ENCODE measurements at places on chromosomes 12 and 14. TPM values are rescaled to one million over a fixed set of nuclear protein-coding genes. Genes with fewer than 3 reads are reported as not detected.

DNA sequence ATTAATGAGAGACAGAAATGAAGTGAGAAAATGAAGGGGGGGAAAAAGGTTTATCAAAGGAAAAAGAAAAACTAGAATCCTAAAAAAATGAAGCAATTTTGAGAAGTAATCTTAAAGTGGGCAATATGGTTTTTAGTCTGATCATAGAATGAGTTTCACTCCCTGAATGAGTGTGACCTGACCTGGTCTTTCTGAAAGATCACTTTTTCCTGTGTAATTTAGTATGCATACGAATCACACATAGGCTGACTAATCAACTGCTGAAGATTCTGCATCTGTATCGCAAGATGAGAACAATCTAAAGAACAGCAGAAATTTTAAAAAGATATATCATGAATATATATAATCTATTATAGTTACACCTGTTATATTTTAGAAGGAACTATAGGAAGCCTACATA, 11.3 kb downstream of the GNPTAB start:
- no peak for DNase-seq

KRT6C gene
- 7.6 TPM for total RNA-seq

DNA sequence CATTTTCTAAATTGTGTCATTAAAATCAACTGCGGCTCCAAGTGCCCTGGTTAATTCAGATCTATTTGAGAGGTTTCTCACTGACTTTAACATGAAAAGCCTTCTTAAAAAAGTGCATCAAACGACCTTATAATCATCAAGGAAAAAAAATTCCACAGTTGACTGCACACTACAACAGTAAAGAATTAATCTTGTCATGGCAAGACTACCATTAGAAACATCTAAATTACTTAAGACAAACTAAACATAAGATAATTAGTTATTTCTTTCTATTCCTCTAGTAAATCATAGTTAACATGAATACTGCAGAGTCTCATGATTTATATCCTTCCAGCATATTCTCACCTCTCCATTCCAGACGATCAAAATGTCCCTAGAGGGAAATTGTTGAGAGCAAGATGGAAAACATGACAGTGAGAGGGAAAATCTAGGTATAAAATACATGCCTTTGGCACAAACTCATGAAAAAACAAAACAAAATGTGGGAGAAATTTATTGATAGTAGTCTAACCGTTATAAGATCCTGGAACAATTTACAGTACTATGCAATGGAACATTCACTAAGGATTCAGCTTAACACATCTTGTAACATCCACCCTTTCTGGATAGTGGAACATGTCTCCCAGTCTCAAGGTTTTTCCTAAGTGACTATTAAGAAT, 112.5 kb downstream of the PRKD1 start:
- DNase-seq, result no peak

DNA sequence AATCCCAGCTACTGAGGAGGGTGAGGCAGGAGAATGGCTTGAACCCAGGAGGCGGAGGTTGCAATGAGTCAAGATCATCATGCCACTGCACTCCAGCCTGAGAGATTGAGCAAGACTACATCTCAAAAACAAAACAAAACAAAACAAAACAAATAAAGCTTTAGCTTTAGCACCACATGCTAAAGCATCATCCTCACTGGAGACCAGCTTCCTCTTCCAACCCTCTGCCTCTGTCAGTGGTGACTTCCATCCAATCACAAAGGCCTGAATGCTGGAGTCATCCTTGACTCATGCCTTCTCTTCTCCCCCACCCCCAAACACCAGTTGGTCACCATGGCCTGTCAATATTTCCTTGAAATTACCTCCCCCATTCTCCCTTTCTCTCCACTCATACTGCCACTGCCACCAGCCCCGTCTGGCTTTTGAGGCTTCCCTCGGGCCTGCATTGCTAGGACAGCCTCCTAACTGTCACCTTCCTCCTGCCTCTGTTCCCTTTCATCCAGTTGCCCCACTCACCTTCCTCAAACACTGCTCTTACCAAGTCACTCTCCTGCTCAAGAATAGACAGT, 1.4 kb downstream of the ZNF385A start:
- peak; percentile 99 for DNase-seq

GRCh38 chr12:19490908-19491307, 51.6 kb downstream of the AEBP2 start:
- DNase-seq, result no peak

NR1H4 gene
- total RNA-seq, result not detected

DNAJC22 gene
- not detected for total RNA-seq

- DNase-seq, result no peak
Observed at GRCh38 chr12:108812324-108812723, 45.1 kb downstream of the SSH1 start.

GRCh38 chr14:49966304-49966809, 73.5 kb downstream of the ARF6 start:
- DNase-seq, result no peak

- DNase-seq, result no peak
Observed at GRCh38 chr12:102702447-102703114, 214.5 kb downstream of the PAH start.

DNA sequence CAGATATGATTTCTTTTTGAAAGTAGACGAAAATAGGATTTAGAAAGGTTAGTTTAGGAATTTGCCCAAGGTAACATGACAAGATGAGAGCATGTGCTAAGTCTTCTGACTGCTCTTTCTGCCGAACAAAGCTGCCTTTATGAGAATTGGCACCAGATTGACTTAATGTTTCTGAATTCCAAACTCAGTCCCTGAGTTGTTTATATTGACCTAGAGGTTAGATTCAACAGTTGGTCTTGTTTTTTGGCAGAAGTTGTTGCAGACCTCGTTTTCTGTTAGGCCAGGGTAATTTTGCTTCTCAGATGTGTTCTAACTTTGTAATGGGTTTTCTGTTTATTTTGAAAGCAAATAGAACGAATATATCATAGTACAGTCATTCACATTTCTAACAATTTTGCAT, 61.5 kb upstream of the LRTM2 start:
- no peak for DNase-seq

- DNase-seq, result no peak
Observed at GRCh38 chr12:116324654-116325335, 47.3 kb upstream of the MED13L start.

GRCh38 chr12:5581019-5581418, 149.1 kb downstream of the NTF3 start:
- no peak for DNase-seq

GRCh38 chr12:47112679-47113078, 32.9 kb upstream of the AMIGO2 start:
- DNase-seq, result no peak

TAS2R46 gene
- 0.11 TPM for total RNA-seq

DNA sequence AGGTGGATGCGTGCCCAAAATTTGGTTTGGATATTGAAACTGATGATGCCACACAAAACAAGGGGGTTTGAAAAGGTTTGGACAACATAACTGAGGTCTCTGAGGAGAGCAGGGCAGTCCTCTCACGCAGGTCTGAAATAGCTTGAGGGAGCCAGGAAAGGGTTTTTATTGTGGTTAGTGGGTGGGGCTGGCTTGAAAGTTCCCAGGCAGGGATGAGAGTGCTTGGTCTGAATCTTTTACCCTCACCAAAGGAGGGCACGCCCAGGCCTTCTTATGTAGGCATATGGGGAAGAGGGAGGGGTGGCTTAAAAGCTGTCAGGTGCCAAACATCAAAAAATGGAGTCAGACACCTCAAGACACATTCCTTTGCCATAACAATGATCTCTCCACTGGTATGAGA, 493.1 kb upstream of the CCDC196 start:
- DNase-seq, result no peak

DNA sequence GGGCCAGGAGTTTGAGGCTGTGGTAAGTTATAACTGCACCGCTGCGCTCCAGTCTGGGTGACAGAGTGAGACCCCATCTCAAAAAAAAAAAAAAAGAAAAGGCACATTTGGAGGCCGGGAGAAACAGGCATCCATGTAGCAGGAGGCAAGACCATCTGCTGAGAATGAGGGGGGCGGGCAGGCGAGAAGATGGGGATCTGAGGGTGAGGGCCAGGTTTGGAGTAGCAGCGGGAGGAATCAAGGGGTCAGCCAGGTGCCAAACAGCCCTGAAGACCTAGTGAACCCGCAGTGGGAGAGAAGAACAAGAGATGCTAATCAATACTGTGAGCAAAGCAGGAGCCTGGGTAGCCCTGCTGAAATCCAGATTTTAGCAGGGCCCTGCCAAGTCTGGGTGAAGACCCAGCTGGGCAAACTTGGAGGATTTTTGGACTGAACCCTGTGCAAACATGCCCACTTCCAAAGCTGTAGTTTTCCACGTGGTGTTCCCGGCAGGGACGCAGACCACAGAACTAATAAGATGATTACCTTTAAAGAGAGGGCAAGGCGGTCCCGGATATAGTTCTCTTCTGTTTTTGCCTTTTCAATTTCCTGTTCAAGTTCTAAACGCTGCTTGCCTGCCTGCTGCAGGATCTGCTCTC, 61.0 kb downstream of the NIN start:
- no peak for DNase-seq

DNA sequence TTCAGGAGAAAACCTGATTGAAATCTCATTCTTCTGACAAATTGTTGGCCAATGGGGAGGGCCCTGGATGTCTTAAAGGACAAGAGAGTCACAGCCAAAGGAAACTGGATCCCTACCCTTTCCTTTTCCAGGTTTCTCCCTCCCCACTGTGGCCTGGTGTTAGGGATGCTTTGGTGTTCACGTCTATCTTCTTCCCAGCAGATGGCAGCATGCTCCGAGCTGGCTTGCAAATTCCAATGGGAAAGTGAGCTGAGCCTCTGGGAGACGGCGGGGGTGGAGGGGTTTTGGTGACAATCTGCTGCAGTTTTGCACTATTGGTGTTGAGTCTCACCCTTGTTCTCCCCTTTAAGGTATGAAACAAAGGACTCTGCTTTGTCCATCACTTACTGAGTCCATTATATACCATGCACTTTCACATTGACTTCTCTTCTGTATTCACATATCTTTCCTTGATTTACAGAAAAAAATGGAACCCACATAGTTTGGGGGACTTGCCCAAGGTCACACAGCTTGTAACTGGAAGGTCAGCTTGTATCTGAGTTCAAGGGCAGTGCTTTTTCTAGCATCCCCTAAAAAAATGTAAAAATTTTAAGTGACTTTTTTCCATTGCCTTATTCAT, 39.3 kb downstream of the CCDC177 start:
- DNase-seq, result peak; percentile 21

DNA sequence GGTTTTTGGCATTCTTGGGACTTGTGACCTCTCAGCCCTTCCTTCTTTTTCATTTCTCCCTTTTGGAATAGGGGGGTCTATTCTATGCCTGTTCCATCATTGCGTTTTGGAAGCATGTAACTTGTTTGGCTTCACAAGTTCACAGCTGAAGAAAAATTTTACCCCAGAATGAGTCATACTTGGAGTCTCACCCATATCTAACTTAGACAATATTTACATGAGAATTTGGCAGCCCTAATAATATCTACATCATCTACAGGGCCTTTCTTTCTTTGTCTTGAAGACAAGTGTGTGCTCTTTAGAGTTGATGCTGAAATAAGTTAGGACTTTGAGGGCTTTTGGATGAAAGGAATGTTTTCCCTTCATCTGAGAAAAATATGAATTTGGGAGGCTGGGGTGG, 1312.9 kb upstream of the FLRT2 start:
- DNase-seq, result no peak

CLEC4A gene
- total RNA-seq, result not detected

DNA sequence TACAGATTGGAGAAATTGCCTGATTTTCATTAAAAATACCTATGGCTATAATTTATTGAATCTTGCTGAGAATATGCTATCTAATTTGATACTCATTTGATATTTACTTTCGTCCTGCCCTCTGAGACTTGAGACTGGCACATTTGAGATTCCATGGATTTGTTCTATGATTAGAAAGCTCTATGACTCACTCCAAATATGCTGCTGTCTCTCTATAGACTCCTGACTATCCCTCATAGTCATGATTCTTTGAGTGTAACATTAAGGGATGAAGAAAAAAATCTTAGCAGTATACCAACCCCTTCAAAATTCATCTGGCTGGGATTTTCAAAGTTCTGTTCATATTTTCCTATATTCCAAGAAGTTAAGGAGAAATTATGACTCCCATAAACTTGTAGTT, 191.9 kb downstream of the LRIG3 start:
- DNase-seq, result no peak

KITLG gene
- 16.7 TPM for total RNA-seq

DNA sequence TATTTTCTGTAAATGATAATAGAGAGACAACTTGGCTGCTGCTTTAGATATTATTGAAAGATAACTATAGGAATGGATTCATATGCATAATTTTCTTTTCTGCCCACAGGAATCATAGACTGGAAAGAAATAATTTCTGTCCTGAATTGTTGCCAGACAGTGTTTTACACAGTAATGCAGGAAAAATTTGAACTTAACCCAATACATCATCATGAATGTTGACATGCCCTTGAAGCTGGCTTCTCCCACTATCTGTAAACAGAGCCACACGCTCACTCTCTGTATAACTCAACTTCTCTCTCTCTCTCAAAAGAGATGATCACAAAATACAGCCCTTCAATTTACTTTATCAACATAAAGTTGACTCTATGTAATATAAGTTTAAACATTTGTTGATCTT, 56.6 kb downstream of the PAX9 start:
- DNase-seq, result no peak

KRT72 gene
- total RNA-seq, result not detected

MYH6 gene
- total RNA-seq, result not detected

AVPR1A gene
- total RNA-seq, result not detected

TAS2R14 gene
- total RNA-seq, result 0.92 TPM

KRT77 gene
- total RNA-seq, result 0.03 TPM

CLEC4C gene
- not detected for total RNA-seq

- DNase-seq, result no peak
Observed at GRCh38 chr14:104435147-104436046, 144.2 kb upstream of the C14orf180 start.

GRCh38 chr12:68641138-68641537, 30.4 kb downstream of the RAP1B start:
- no peak for DNase-seq

GRCh38 chr12:21296751-21297406, 37.8 kb downstream of the SLCO1A2 start:
- DNase-seq, result no peak

SLC41A2 gene
- total RNA-seq, result 4.2 TPM

GRCh38 chr14:71996610-71997009, 64.4 kb downstream of the RGS6 start:
- DNase-seq, result no peak

CRADD gene
- total RNA-seq, result 9.0 TPM

DNA sequence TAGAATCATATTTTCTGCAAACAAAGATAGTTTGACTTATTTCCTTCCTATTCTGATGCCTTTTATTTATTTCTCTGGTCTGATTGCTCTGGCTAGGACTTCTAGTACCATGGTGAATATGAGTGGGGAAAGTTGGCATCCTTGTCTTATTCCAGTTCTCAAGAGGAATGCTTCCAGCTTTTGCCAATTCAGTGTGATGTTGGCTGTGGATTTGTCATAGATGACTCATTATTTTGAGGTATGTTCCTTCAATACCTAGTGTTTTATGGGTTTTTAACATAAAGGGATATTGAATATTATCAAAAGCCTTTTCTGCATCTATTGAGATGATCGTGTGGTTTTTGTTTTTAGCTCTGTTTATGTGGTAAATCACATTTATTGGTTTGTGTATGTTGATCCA, 139.4 kb upstream of the CNTN1 start:
- peak; percentile 72 for DNase-seq

OTX2 gene
- not detected for total RNA-seq

Data from foreskin keratinocyte (primary cell).